ENCODE measurements at places on chromosomes 3 and 15.

DNA sequence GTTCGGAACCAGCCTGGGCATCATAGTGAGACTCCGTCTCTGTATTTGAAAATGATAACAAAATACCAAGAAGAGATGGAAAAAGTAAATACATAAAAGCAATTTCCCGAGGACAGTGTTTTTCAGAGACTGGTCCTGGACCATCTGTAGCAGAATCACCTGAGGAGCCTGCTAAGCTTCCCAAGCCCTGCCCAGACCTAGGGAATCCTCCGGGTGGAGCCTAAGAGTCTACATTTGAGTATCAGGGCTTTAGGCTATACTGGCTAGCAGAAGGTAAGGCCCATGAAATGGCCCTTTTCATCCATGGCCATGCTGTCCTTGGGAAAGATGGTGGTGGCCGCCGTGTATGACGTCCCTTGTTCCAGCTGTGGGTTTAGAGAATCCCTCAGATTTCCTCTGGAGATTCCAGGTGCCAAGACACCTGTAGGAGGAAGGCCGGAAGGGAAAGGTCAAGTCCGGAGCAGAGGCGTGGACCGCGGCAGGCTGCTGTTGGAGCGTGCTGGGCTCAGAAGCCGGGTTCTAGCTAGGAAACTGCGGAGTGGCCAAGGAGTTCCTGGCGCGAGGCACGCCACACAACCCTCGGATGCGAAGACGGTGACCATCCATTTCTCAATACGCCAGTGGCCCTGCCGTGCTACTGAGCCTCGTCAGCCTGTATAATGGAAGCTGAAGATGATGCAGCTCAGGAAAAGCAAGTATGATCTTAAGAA lies 50.9 kb downstream of the TMEM44 start:
- DNase-seq: no peak

DNA sequence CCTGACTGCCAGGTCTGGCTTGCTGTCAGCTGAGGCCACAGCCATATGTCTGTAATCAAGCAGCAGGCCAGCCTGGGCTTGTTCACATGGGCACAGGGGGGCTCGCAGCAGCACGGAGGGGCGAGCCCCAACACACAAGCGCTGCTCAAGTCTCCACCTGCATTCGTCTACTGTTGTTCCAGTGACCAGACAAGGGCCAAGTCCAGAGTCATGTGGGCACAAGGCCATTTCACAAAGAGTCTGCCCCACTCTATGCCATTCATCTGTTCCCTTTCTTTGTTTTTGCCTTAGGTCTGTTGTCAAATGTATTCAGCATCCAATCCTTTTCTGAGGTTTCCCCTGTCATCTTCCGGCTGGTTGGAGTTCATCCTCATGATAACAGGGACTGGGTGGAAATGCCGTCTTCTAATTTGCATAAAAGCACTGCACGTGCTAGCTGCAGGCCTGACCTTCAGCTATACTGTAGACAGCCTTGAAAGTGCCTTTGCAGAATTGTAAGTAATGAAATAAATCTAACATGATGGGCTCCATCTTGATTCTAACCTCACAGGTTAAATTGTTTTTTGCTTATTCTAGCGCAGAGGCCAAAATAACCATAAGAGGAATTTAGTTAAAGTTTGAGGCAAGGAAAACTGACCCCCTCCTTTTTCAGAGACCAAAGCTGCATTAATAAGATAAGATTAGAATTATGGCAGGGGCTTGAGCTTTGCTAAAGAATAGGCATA lies 28.6 kb upstream of the KBTBD12 start:
- no peak for DNase-seq

GRCh38 chr3:13700362-13700761 lies 151.4 kb downstream of the FBLN2 start:
- DNase-seq: no peak

GRCh38 chr3:120797857-120798256 lies 55.3 kb downstream of the GTF2E1 start:
- no peak for DNase-seq

- no peak for DNase-seq
Measured at GRCh38 chr3:32307591-32307990, 69.1 kb downstream of the CMTM8 start.

DNA sequence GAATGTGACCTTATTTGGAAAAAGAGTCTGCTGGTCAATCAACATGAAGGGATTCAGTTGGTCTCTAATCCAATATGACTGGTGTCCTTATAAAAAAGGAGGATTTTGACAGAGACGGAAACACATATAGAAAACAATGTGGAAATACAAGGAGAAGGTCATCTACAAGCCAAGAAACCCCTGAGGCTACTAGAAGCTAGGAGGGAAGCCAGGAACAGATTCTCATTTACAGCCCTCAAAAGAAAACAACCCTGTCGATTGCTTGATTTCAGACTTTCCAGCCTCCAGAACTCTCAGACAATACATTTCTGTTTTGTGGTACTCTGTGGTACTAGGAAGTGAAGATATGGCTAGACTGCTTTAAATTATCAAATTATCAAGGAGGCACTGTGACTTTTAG lies 162.9 kb upstream of the IGF1R start:
- DNase-seq: no peak

DNA sequence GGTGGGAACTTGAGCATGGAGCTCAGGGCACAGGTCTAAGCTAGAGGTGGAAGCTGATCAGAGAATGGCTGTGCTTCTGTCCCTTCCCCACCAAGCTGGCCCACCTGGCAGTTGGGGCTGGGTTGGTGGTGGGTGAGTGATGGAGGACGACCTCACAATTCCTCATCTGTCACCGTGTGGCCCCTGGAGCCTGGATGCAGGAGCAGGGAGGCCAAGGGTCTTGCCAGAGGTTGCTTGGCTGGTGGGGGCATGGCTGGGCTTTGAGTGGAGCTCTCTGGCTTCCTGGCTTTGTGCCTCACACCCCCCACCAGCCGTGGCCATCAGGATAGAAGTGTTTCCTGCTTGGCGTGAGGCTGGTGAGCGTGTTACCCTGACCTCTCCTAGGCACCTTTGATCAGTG lies 36.0 kb downstream of the FBLN2 start:
- DNase-seq: no peak

DNA sequence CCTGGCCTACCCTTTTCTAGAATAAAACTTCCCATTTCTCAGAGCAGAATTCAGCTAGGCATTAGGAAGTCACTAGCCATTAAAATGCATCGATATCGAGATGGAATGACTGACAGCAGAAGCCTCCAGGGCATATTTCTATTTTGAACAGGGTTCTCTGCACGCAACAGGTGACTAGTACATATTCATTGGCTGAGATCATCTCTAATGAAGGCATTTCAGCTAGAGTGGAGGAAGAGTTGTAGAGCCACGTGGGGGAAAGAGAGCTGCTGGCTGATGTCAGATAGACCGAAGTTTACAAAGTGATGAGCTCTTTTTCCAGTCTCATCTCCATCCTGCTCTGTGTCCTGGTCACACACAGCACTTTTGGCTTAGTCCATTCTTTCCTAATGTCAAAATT lies 7.5 kb downstream of the TMEM40 start:
- no peak for DNase-seq

GRCh38 chr15:62904041-62904910 lies 138.3 kb upstream of the TPM1 start:
- DNase-seq: no peak

DNA sequence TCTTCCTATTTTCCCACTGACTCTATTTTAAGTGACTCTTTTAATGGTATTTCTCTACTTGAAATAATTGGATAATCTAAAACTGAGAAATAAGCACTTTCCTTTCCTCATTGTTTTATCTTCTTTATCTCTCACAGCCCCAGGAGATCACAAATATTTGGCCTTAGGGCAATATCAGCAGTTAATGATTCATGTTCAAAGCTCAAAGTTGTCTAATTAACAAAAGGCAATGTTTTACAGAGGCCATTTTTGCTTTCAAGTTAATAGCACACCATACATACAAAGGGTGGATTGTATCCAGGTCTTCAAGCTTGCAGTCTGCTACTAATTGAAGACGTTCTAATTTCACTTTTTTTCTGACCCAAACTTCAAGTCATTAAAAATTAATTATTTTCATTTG lies 120.1 kb downstream of the LRRN1 start:
- no peak for DNase-seq

- DNase-seq: no peak
Measured at GRCh38 chr3:40920041-40920440, 279.3 kb upstream of the CTNNB1 start.

GRCh38 chr3:149512073-149512782 lies 37.7 kb downstream of the TM4SF4 start:
- DNase-seq: peak; percentile 39

DNA sequence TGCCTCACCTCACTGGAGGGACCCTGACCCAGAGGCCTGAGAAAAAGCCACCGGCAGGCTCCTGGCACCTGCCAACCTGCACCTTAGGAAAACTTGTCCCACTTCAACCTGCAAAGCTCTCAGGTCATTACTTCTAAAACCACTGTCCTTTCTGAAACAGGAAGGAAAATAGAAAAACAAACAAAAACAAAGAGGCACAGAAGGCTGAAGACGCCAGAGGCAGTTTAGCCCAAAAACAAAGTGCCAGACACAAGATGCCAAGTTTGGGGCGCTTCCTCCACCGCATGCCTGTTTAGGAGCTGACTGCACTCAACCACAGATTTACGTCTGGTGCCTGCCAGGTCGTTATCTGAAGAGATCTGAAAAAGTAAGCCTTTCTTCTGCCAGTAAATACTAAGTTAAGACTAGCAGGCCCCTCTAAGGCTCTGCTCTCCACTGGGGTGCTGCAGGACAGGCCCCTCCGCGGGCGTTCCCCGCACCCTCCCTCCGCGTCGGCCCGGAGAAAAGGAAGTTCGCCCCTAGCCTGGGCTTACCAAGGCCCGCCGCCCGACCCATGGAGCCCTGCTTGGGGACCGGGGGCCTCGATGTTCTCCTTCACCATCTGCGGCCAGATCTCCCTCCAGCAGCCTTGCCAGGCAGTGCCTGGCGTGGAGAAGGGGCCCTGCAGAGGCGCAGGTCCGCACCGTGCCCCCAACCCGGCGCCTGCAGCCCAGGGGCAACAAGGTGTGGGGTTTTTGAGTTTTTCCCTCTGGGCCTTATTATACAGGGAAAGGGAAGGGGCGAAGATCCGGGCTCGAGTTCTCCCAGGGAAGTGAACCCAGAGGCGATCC lies 1.3 kb downstream of the GOLGA8A start:
- peak; percentile 1 for DNase-seq

DNA sequence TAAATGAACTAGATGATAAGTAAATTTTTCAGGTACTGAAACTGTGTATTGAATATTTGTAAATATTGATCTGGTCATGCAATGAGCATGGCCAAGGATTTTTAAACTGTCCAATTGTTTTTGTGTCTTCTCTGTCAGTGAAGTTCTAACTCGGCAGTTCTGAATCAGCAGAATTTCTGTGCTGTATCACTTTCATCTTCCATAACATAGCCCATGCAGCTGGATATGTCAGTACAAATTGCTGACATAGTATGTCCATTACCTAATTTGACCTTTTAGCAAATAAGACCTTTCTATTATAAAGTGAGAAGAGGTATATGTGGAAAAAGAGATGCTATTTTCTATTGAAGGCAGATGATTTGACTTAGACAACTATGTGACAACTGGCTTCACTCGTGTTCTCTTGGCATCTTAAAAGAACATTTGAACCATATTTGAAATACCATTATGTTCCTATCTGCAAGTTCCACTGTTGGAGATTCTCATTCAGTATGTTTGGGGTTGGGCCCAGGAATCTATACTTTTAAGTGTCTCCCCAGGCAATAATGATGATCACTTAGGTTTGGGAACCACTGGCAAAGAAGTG lies 90.4 kb downstream of the CMSS1 start:
- no peak for DNase-seq

DNA sequence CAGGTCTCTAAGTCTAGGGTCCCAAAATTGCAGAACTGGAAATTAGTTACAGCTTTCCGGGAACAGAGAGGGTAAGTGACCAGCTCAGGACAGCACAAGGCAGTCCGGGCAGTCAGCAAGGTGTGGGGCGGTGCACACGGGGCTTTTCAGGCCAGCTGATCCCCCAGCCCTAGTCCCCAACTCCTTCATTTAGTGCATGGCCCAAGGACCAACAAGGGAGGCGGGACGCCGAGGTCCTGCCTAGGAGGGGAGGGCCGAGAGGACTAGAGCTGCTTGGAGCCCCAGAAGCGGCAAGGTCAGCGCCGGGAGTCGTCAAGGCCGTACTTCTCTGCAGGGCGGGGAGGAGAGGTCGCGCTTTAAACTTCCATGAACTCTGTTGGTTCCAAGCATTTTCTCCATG lies 2.0 kb upstream of the PDE8A start:
- no peak for DNase-seq

- no peak for DNase-seq
Measured at GRCh38 chr3:155416500-155417118, 123.1 kb upstream of the STRIT1 start.

DNA sequence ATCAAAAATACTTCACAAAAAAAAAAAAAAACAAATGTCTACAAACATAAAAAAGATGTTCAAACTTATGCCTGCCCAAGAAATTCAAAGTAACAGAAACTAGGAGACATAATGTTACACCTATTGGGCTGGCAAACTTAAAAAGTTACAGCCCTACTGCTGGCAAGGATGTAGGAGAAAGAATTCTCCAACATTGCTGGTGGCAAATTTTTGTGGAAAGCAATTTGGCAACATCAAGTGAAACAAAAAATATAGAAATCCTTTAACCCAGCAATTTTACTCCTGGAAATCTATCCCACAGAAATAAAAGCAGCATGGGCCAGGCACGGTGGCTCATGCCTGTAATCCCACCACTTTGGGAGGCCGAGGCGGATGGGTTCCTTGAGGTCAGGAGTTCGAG lies 73.2 kb downstream of the STAG1 start:
- DNase-seq: no peak

DNA sequence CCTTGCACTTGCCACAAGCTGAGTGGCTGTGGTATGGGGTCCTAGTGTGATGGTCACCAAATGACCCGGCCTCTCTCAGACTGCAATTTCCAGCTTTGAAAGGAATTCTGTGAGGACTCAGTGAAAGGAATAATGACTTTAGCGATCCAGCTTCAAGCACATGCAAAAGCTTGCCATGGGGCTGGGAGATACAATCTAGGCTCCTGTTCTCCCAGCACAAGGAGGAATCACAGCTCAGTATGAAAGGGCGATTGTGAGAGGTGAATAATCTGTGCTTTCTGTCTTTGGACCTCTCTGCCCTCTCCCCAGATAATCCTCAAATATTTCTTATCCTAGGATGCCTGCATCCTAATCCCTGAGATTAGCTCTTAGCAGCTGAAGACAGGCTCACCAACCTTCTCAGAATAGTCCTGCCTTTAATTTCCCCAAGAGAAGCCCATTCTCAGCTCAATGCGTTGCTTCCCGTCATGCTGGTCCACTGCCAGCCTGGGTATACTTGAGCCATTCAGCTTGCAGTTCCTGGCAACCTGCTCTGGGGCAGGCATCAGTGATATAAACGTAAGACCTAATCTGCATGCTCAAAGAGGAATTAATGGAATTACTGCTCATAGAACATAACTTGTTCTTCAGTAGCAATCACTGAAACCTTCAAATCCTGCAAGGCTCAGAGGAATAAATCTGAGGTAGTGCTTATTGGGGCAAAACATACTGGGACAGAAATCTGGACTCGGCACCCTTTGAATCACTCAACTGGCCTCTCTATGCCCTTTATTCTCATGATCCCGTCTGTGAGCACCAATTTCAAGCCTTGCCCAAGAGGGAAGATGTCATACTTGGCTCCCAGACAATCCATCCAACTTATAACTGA lies 15.1 kb downstream of the TLNRD1 start:
- DNase-seq: no peak

Measured in GM19239 (cell line).